ENCODE measurements at places on chromosomes 2 and 18.

DNA sequence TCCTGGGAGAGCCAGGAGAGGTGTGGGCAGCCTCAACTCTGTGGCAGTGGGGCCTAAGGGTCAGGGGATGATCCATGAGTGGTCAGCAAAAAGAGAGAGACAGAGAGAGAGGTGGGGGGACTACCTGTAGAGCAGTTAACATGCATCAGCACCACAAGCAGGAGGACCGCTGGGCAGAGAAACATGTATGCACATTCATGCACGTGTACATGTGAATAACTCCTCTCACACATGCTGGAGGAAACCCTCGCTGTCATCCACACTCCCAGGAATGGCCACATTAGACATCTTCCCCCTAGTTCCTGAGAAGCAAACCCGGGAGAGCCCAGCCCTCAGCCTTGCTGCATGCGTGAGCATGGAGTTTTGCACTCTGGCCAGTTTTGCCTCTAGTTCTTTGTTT lies 166.1 kb downstream of the SMAD7 start:
- no peak for DNase-seq

- no peak for DNase-seq
Observed at GRCh38 chr2:109148117-109148746, 19.2 kb downstream of the SH3RF3 start.

DNA sequence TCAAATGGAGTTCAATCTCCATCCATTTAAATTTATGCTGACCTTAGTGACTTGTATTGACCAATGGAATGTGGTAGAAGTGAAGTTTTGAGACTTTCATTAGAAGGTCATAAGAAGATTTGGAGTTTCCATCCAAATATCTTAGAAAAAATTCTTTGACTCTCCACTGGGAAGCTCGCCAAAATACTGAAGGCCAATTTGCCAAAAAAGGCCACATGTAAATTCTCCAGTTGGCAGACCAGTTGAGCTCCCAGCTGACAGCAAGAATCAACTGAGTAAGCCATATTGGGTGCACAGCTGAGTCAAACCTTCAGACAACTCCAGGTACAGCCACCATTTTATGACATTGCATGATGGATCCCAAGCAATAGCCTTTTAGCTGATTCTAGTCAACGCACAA lies 228.3 kb upstream of the SETBP1 start:
- DNase-seq, result no peak

- no peak for DNase-seq
Observed at GRCh38 chr2:132875193-132875592, 205.2 kb upstream of the LYPD1 start.

DNA sequence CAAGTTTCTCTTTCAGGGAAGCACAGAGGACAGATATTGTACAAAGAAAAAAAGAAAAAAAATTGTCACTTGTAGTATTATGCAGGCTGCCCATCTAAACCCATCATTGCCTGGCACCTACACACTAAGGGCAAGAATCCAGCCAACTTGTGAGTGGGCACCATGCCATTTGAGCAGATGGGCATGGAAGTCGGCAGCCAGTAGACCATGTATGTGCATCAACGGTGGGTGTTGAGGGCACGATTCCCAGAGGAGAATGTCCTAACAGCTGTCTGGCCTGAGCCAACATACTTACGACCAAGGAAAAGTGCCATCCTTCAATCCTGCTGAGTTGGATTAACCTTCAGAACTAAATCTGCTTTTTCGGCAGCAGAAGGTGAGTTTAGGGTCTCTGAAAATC lies 63.9 kb downstream of the ARHGAP15 start:
- no peak for DNase-seq

DNA sequence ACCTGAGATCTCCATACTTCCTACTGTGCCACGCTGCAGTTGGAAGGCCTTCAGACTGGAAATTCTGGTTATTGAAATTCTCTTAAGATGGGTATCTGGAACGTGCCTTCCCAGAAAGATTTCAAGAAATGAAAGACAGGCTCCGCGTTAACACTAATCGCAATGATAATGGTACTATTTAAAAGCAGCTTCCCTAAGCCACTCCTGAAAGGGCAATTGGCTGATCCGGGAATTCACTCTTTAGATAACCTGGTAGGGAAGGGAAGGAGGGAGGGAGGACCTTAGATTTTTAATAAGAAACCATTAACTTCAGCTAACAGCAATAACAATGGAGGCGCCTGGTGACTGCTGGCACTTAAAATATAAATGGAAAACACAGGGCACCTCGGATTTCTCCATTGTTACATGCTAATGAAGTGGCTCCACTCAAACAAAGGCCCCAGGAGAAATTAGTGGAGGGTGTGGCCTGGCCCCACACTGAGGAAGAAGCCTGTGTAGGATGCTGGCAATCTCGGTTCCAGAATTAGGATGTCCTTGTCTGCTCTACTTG lies 22.5 kb upstream of the MTA3 start:
- no peak for DNase-seq

DNA sequence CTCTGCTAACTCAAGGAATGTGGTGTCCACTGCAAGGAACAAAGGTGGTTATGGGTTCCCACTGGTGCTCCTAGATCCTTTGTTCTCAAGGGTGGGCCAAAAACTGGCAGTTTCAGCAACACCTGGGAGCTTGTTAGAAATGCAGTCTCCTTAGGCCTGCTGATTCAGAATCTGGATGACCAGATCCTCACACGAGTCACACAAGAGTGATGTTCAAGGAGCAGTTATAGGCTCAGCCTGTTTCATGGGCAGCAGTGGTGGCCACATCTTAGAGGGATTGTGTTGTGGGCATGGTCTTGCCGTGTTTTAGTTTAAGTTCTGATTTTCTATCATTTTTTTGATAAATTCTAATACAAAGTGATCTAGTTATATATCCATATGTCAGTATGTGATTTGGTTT lies 28.7 kb upstream of the MGAT5 start:
- DNase-seq, result no peak

All from globus pallidus (tissue), 1 donor.